ENCODE measurements at places on chromosomes 13 and 19.

DNA sequence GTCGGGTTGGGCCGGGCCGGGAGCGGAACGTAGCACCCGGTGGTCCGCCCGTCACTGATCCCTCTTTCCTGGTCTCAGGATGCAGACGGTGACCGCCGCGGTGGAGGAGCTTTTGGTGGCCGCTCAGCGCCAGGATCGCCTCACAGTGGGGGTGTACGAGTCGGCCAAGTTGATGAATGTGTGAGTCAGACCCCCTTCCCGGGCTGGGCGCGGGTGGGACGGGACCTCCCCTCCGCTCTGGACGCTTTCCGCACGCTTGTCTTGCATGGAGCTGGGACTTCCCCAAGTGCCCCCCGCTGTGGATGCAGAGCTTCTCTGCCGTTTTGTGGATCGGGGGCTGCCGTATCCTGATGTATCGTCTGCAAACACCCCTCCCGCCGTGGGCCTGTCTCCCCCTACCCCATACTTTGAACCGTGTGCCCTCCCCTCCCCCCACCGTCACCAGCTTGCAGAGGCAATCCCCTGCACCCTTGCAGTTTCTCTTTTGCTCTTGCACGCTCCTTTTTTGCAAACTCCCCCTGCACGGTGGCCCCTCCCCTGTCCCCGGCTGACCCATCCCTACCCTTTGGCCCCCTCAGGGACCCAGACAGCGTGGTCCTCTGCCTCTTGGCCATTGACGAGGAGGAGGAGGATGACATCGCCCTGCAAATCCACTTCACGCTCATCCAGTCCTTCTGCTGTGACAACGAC, 669 bp downstream of the GADD45B start:
- DNase-seq: peak; percentile 64

DNA sequence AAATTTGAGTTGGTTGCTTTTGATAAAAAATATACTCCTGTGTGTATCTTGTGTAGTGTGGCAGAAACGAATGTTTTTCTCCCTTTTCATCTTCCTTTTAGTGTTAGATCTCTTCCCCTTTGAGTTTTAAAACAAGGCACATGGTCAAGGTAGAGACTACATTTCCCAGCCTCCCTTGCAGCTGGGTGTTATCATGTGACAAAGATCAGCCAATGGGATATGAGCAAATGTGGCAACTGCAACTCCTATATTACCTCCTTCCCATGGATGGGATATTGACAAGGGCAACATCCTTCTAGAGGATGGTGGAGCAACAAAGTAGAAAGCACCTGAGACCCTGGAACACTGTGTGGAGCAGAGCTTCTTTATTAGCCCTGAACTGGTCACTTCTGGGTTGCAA, 42.4 kb downstream of the ADGRE3 start:
- no peak for DNase-seq

DNA sequence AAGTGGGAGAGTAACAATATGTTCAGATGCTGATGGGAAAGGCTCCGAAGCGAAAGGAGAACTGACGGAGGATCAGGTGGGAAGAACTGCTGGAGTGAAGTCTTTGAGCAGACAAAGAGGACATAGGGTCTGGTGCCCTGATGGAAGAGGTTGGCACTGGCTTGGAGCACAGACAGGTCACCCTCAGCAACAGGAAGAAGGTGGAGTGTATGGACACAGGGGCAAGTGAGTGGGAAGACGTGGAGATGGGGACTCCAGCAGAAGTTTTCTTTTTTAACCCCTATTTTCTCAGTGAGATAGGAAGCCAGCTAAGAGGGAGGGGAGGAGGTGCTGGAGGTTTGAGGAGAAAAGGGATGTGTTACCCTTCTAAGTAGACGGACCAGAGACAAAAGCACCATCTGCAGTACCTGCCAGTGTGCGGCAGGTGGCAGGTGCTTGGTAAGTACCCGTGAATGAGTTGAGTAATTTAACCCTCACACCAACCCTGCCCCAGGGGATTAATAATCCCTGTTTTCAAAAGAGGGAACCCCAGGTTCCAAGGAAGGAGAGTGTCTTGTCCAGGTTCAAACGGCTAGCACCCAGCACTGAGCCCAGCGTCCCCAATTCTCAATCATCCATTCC, 11.2 kb downstream of the HAS1 start:
- DNase-seq: no peak

DNA sequence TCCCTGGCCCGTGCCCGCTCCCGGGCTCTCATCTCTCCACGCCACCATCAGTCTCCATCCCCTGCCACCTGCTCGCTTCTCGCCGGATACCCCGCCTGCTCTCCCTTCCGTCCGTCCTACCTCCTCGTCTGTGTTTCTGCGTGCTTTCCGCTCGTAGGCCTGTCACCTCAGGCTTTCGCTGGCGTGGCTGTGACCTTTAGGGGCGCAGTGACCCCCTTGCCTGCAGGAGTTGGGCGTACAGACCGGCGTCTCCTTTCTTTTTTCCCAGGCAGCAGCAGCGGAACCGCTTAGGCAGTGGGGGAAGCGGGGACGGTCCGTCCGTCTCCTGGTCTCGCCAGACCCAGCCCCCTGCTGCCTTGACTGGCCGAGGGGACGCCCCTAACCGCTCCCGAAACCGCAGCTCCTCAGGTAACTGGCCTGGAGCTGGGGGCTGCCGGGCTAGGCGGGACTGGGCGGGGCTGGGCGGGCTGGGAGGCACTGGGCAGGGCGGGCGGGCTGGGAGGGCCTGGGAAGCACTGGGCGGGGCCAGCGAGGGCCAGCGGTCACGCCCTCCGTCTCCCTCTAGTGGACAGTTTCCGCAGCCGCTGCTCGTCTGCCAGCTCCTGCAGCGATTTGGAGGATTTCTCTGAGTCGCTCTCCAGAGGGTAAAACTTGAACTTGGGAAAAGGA, 6.3 kb downstream of the PGLYRP1 start:
- peak; percentile 76 for DNase-seq

DNA sequence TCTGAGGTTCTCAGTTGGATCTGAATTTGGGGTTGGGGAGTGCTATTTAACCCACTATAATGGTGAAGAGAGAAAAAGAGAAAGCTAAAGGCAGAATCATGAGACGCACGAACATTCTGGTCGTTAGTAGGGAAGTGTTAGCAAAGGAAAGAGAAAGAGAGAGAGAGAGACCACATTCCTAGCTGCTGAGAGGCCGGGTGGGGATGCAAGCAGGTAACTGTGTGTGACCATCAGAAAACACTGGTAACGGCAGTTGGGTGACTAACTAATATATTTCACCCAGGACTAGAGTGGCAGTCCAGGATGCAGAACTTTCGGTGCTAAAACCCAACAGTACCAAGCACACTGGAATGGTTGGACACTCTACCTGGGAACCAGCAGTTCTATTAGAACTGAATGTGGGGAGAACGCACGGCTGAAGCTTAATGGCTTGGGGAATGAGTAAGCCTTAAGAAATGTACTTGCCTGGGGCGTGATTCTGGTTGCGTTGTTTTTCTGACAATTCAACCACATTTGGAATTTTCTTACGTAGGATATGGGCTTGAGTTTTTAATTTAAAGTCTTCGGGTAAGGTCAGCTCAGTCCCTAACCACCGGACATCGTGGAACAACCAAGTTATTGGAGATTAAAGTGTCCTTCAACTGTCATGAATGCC, 130.2 kb downstream of the DNAJC15 start:
- DNase-seq: no peak

GRCh38 chr13:54859827-54860226, 1831.2 kb downstream of the OLFM4 start:
- no peak for DNase-seq

- DNase-seq: no peak
Observed at GRCh38 chr19:18495204-18495911, 26.5 kb downstream of the ELL start.

DNA sequence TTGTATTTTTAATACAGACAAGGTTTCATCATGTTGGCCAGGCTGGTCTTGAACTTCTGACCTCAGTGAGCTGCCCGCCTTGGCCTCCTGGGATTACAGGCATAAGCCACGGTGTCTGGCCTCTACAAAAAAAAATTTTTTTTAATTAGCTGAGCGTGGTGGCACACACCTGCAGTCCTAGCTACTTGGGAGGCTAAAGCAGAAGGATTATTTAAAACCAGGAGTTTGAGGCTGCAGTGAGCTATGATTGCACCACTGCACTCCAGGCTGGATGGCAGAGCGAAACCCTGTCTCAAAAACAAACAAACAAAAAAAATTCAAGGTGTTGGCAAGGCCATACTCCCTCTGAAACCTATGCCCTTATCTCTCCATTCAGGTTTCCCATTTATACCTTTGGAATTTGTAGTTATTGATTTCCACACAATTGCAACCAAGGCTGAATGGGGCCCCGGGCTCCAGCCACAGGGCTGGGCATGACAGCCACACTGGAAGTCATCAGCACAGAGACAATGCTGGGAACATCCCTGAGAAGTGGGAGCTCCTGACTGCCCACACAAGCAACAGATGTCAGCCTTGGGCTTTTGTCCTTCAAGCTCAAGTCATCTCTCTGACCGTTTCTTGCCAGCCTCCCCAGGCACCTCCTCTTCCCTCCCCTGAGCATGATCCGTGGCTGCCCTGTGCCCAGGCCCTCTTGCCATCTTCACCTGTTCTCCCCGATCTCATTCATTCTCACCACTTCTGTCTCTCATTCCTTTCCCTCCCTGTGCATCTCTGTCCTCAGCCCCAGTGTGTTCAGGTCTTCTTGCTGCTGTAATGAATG, 27.2 kb upstream of the CALM3 start:
- no peak for DNase-seq

GRCh38 chr19:10976131-10976892, 15.5 kb downstream of the SMARCA4 start:
- no peak for DNase-seq

DNA sequence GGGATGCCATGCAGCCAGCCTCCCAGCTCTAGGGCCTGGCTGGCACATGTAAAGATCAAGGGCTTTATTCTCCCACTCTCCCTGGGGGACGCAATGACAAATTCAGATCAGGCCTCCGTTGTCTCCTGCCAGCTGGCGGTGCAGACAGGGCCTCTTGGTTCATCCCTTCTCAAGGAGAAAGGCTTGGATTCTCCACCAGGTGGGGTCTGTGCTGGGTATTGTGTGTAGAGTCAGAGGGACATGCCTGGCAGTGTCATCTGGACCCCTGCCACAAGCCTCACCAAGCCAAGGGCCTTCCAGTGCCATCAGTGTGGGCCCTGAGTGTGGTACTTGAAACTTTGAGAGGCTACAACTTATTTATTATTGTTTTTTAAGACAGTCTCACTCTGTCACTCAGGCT, 8.4 kb upstream of the PTPRS start:
- DNase-seq: no peak

DNA sequence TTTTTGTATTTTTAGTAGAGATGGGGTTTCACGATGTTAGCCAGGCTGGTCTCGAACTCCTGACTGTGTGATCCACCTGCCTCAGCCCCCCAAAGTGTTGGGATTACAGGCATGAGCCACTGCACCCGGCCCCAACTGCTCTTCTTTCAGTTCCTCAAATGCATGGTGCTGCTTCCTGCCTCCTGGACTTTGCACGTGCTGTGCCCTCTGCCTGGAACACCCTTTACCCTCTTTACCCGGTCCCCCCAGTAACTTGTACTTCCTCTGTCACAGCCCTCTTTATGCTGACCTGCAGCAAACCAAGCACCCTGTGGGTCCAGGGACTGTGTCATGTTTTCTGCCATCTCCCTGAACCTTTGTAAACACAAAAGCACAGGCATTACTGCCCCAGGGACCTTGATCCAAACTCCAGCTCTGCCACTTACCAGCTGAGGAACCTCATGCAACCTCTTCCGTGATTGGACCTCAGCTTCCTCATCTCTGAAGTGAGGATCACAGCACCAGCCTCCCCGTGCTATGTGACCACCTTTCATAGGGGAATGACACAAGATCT, 3.8 kb downstream of the BLVRB start:
- DNase-seq: no peak

- no peak for DNase-seq
Observed at GRCh38 chr19:55585658-55586339, 5.2 kb upstream of the ZNF579 start.

DNA sequence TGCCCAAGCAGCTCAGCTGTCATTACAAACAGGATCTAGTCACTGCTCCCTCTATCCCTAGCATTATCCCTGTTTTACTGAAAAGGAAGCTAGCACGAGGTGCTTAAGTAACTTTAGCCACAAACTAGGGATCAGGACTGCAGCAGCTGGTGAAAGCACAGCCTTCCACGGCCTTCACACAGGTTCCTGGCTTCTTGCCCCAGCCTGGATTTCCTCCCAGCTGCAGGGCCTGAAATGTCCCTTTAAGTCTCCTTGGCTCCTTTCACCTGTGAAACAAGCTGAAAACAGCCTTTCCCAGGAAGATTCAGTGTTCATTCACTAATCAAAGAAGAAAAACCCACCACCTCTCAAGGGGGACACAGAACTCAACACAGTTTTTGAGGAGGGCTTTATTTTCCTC, 754.5 kb downstream of the DIAPH3 start:
- peak; percentile 19 for DNase-seq

- no peak for DNase-seq
Observed at GRCh38 chr13:108760129-108760528, 130.7 kb downstream of the MYO16 start.

GRCh38 chr13:40982772-40983171, 36.3 kb downstream of the ELF1 start:
- no peak for DNase-seq

DNA sequence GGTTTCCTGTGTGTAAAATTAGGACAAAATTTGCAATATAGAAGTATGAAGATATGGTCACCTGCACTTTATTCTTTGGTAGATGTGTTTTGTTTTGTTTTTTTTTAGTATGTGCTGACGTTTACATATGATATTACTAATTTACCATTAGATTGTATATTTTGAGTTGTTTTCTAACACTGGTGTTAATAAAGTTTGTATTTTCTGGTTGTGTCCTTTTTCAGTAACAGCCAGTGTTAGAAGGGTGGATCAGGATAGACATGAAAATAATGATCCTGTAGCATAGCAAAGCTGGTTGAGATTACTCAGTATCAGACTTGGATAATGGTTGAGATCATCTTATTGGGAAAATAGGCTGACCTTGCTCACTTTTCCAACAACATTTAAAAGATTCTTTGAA, 6.2 kb downstream of the NAA16 start:
- DNase-seq: no peak

DNA sequence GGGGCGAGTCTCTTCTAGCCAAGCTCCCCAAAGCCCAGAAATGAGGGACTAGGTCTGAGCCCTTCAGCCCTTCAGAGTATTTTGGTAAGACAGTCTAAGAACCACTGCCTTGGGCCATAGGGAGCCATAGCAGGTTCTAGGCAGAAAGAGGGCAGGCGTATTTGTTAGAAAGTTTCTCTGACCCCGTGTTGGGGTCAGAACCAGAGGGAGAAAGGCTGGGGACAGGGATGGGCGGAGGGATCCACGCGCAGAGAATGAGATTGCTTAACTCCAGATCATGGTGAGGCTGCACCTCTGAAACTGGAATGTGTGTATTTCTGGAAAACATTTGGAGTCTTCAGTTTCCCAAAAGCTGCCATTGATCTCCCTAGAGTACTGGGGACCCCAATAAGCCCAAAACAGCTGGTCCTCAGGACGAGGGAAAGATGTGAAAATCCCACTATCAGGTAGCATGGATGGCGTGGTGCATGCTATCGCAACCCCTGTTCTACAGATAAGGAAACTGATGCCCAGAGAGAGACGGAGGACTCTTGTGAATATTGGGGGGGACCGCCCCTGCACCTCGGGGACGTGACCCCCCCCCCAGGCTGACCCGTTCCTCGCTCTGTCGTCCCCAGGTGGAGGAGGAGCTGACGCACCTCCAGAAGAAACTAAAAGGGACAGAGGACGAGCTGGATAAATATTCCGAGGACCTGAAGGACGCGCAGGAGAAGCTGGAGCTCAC, 703 bp upstream of the TPM4 start:
- DNase-seq: no peak

GRCh38 chr13:49093376-49093775, 117.7 kb downstream of the FNDC3A start:
- no peak for DNase-seq

GRCh38 chr13:112165712-112166111, 98.8 kb downstream of the SOX1 start:
- no peak for DNase-seq

GRCh38 chr13:29607465-29607864, 12.0 kb upstream of the SLC7A1 start:
- DNase-seq: no peak
